Fibroblast of mammary gland (primary cell): ENCODE measurements at places on chromosomes 3 and 15.

GRCh38 chr3:159987291-159987711 lies 1.3 kb upstream of the IL12A start:
- DNase-seq: peak; percentile 89

DNA sequence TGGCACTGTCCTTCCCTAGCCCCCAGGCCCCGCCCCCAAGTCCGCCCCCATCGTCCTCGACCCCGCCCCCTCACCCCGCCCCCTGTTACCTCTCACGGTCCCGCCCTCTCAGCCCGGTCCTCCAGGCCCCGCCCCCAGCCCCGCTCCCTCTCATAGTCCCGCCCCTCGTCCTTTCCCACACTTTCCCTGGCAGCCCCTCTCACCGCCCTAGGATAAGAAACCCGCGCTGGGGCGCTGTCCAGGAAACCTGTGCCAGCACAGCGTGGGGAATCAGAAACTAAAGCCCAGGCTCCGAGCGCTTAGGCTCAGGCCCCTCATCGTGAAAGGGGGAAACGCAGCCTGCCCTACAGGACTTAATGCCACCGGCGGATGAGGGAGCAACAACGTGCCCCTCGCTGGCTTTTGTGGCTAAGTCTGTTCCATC lies 20.9 kb downstream of the TRPM1 start:
- DNase-seq: no peak

DNA sequence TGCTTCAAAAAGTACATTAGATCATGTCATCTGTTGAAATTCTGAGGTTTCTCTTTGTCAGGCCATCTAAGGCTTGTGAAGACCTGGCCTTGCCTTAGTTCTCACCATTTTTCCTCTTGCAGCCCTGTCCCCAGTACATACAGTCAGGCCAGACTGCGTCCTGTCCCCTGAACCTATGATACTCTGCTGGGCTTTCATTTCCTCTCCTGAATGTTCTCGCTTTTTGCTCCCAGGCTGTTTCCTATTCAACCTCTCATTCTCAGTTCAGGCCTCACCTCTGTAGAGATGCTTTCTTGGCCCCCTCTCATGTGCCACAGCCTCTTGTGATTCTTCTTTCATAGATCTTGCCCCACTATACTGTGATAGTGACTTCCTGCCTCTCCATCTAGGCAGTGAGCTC lies 648.8 kb upstream of the KCNMB2 start:
- DNase-seq: no peak

GRCh38 chr3:16433701-16434151 lies 79.8 kb downstream of the RFTN1 start:
- DNase-seq: no peak

- DNase-seq: peak; percentile 34
Measured at GRCh38 chr3:38039101-38039898, at the start of gene DLEC1. DLEC1 (plus strand) TSS chr3:38039208; CDS start chr3:38039226, 18 bp downstream.

GRCh38 chr3:143080196-143080595 lies 39.4 kb upstream of the CHST2 start:
- no peak for DNase-seq

DNA sequence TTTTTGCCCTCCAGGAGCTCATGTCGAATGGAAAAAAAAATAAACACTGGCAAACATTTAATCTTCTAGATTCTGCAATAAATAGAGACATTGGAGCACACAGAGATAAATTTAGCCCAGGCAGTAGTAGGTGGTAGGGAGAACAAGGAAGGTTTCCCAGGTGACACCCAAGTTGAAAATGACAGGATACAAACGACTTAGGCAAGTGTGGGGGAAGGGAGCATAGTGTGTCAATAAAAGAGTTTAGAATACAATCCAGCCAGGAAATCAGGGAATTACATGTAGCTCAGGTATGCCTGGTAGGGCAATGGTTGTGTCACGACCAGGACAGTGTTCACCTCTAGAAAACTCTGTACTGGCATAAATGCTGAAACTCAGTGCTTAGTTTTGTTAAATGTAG lies 364.6 kb upstream of the AGTR1 start:
- no peak for DNase-seq

DNA sequence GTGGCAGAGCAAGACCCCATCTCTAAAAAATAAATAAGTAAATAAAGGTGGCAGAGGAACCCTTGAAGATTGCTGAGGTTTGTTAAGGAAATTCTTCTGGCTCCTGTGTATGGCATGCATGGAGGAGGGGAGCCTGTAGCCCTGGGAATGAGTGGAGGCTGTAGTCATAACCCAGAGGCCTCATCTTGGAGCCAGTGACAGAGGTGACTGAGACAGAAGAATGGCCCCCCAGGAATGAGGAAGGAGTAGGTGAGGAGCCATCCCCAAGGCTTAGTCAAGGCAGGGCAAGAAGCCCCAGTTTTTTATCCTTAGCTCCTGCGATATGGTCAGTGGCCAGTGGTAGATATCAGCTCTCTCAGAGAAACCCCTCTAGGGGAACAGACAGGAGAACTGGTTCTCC lies 46.5 kb downstream of the BSN start:
- DNase-seq: no peak

DNA sequence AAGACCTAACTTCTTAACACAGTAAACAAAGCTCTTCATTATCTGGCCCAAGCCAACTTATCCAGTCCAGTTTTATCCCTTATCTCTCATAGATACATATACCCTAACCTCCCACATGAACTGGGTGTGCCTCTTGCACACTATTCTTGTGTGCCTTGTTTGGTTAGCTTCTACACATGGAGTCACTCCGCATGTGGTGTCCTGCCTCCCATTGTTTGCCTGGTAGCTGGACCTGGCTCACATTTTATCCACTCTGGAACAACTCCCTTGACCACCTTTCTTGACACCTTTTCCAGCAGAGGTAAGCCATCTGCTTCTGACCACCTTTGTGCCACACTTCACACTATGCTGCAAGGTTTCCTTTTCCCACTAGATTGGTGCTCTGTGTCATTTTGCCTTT lies 15.2 kb downstream of the TIPARP start:
- no peak for DNase-seq

DNA sequence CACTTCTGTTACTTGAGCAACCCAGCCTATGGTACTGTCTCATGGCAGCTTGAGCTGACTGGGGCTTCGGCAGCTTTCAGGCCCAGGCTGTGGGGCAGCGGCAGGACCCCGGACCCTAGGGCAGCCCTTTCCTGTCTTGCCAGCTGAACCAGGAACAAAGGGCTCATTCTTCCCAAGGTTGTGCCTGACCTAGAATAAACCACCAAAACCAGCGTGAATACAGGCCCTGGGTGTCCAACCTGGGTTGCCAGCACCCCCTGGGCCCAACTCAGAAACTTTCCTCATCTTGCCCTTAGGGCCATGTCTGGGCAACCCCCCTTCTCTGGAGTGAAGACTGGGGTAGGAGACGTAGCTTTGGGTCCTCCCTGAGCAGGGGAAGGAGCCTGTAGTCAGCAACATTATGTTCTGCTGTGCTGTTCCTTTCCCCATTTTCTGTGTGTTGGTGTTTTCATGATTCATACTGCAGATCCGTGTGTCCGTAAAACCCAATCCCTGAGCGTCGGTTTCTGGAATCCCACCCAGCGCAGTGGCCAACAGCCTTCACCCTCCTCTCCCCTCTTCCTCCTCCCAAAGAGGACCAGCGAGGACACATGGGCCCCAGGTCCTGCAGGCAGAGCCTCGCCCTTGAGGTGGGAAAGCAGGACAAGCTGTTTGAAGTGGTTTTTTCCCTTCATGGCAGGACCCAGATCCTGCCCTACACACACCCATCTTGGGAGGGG lies 33.5 kb downstream of the TKT start:
- no peak for DNase-seq

DNA sequence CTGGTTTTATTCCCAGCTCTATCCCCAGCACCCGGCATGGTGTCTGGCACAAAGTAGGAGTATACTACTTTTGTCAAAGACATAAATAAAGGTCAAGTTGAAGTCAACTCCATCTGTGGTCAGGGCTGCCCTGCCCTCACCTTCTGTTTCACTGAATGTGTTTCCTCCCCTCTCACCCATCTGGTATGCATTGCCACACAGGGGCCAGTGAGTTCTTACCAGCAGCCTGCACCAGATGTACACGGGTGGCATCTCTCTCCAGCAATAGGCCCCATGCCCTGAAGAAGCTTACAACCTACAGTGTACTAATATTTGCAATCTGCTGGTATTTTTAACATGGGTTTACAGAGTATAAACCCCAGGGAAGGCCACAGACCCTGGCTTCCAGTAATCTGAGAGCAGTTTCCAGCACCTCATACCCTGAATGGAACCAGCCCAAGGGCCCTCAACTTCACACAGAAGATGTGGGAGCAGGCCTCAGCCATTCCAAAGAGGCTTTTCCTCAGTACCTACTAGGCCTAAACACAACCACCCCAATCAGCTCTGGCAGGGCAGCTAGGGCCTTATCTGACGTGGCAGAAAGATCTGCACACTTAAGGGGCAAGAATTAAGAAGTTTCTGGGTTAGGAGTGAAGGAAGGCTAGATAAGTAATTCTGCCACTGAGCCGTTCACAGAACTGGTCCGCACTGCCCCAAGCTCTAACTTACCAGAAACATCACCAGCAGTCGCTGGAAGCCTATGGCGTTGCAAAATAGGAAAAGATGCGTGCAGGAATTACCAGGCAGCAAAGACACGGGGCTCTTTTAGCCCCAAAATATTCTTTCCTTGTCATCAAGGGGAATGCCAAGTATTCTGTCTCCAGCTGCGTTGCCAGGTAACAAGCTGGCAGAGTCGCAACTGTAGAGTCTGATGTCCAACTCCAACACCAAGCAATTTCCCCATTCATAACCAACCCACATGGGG lies 2.1 kb downstream of the IDH2 start:
- DNase-seq: peak; percentile 49

GRCh38 chr15:55555089-55555488 lies 33.1 kb downstream of the PYGO1 start:
- peak; percentile 10 for DNase-seq

DNA sequence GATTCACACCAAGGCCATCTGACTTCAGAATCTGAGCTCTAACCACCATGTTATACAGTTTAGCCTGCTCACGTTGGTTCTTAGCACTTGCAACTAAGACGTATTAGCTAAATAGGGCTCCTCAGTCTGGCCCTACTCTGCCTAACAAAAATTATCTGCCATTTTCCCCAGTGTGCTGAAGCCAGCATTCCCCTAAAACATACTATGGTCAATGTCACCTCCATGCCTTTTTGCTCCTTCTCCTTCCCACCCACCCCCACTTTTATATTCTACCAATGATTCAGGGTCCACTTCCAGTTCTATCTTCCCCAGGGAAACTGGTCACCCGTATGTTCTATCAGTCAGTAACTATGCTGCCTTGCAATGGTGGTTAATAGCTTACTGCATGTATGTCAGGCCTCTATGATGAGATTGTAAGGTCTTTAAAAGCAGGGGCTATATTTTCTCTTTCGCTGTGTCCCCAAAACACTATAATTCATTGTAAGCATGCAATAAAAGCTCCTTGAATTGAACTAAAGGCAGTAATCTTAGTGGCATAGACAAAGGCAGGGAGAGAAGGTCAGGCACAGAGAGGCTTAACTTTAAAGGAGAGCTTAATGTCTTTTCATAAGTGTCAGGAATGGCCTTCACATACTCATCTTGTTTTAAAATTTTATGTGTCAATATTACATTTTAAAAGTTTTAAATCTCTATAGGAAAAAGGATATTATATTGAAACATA lies 23.3 kb downstream of the POPDC2 start:
- DNase-seq: no peak

DNA sequence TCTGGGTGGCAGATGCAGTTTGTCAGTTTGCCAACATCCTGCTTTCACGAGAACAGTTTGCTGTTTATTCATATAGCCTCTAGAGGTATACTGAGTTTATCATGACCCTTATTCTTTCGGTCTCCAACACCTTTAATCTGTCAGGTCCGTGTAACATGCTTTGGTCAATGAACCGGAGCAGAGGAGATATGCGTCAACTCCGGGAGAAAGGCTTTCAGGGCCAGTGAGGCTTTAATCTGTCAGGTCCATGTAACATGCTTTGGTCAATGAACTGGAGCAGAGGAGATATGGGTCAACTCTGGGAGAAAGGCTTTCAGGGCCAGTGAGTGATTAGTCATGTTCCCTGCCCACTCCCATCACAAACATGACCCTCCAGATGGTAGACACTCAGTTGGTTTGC lies 16.9 kb upstream of the GPD1L start:
- DNase-seq: no peak

- DNase-seq: no peak
Measured at GRCh38 chr15:41995476-41995855, 23.1 kb upstream of the EHD4 start.

GRCh38 chr15:72511536-72511935 lies 37.4 kb downstream of the ARIH1 start:
- peak; percentile 57 for DNase-seq

- no peak for DNase-seq
Measured at GRCh38 chr15:63191895-63192618, 2.7 kb downstream of the RAB8B start.

- no peak for DNase-seq
Measured at GRCh38 chr3:187947927-187948682, 202.8 kb upstream of the BCL6 start.

- peak; percentile 87 for DNase-seq
Measured at GRCh38 chr3:12658593-12659058, 5.3 kb downstream of the RAF1 start.

DNA sequence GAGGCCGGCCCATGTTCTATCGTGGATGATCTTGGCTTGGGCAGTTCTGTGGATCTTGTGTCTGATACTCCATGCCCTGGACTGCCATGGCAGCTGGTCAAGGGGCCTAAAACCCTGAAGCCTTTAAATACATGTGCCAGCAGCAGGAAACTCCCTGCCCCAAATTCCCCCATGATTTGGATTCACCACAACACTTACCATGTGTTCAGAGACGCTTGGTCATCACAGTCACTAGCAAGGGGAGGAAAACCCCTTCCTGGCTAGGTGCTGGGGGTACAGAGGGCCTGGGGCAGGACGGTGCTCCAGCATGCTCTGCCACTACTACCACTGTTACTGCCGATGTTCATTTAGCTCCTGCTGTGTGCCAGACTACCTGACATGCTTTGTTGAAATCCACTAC lies 94.4 kb downstream of the DNAJB8 start:
- DNase-seq: no peak

DNA sequence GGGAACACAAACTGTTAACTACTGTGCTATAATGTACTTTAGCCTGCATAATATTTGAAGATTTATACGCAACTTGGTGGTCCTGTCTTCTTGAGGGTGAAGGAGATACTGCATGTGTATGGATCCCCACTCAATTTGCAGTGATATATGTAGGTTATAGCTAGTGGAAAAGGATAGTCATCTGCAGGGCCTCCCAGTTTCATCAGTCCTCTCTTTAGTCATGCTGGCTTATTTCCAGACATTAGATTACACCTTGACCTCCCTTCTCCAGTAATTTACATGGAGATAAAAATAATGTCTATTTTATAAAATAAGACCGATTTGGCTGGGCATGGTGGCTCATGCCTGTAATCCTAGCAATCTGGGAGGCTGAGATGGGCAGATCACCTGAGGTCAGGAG lies 3.7 kb downstream of the NR1D2 start:
- peak; percentile 57 for DNase-seq
